ENCODE measurements at places on chromosomes 5 and 9. TPM values are rescaled to one million over a fixed set of nuclear protein-coding genes. Genes with fewer than 3 reads are reported as not detected.
A peak's percentile ranks its signal among the peaks of the same experiment; 100 is the strongest.

- DNase-seq: peak; percentile 82
Measured at GRCh38 chr9:137217276-137218211, 4.5 kb downstream of the RNF208 start.

GRCh38 chr5:95794070-95794516 lies 28.4 kb downstream of the GLRX start:
- DNase-seq: no peak

- DNase-seq: no peak
Measured at GRCh38 chr9:107530679-107531078, 41.1 kb upstream of the KLF4 start.

DNA sequence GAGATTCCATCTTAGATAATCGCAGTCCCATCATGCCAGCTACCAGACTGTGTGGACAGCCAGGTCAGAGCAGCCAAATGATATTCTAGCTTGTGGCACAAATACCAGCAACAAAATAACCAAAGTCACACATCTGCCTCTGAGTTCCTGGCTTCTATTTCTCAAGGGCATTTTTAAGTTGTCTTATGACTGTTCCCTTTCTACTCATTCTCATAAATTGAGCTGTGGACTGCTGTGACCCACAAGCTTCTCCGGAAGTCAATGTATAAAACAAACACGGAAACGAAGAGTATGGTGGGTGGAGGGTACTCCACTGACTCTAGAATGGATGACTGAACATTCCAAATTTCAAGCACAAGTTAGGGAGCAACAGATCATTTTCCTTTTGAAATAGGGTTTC lies 43.9 kb downstream of the PDCD1LG2 start:
- DNase-seq: no peak

GRCh38 chr5:37668524-37669047 lies 171.3 kb downstream of the GDNF start:
- DNase-seq: peak; percentile 69

- DNase-seq: no peak
Measured at GRCh38 chr5:108606185-108606584, 141.5 kb upstream of the FER start.

- no peak for DNase-seq
Measured at GRCh38 chr5:38453921-38454320, 102.5 kb downstream of the LIFR start.

DNA sequence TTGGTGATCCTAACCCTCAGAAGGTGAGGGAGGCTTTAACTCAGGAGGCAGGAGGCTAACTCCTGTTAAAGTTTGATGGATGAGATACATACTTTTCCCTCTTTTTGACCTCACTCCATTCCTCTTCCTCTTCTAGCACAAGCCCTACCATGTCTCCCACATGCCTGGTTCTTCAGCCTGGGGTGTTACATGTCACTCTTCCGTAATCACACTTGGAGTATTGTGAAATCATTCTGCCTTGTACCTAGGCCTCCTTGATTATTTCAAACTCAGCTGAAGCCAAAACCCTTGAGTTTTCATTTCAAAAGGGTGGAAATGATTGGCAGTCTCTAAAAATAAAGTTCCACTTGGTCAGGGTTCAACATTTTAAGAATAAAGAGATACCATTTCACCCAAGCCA lies 1.8 kb downstream of the PLAC8L1 start:
- no peak for DNase-seq

DNA sequence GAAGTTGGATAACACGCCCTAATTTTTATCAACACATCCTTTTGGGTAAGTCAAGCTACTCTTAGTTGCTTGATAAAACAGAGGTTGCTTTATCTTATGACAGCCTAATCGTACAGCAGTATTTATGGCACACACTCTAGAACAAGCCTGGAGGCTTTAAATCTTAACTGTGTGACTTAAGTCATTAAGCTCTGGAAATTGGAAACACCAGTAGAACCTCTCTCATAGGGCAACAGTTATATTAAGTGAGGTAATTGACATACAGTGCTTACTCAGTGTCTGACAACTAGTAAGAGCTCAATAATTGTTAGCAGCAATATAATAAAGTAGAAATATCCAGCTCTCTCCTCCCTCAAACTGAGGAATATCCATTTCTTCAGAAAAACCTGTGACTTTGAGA lies 808.9 kb upstream of the WWC1 start:
- no peak for DNase-seq

- DNase-seq: no peak
Measured at GRCh38 chr9:87201351-87201751, 254.0 kb upstream of the GAS1 start.

DNA sequence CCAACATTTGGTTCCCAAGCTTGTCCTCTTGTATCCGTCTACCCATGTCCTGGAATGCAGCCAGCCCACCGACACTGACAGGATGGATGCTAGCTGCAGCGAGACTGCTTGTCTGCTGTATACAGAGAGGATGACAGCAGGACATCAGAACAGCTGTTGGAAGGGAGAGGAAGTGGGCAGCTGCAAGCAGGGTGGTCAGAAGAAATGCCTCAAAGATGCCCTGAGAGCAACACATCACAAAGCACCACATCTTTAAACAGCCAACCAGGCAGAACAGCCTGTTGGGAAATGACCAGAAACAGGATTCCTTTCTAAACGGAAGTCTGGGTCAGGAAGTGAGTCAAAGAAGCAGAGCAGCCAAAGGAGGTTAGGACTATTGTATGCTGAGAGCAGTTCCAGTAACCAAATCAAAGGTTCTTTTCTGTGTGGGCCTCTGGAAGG lies 219.1 kb downstream of the NDUFS4 start:
- DNase-seq: no peak

GRCh38 chr5:92418341-92418740 lies 1035.2 kb upstream of the ARRDC3 start:
- no peak for DNase-seq

GRCh38 chr9:90702441-90702955 lies 59.9 kb upstream of the DIRAS2 start:
- no peak for DNase-seq

GRCh38 chr5:76153271-76153670 lies 70.1 kb downstream of the SV2C start:
- DNase-seq: no peak

- no peak for DNase-seq
Measured at GRCh38 chr5:64838376-64838775, 69.6 kb downstream of the CWC27 start.

GRCh38 chr5:60488466-60489130 lies 211.4 kb downstream of the DEPDC1B start:
- DNase-seq: no peak

DNA sequence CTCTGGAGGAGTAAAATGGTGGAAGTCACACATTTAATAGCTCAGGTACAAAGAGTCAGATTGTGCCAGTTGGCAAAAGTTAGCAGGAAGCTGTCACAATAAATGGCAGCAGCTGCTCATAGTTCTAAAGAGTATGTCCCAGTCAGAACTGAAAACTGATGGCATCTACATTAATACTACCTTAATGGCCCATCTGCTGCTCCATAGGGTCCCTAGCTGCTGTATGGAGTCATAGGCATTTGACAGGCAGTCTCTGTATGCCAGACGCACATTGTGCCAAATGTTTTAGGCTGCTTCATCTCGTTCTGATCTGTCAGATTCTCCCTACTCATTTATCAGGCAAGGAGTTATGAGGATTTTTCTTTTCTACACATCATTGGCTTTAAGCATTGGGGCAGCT lies 515.8 kb upstream of the ARRDC3 start:
- DNase-seq: no peak

DNA sequence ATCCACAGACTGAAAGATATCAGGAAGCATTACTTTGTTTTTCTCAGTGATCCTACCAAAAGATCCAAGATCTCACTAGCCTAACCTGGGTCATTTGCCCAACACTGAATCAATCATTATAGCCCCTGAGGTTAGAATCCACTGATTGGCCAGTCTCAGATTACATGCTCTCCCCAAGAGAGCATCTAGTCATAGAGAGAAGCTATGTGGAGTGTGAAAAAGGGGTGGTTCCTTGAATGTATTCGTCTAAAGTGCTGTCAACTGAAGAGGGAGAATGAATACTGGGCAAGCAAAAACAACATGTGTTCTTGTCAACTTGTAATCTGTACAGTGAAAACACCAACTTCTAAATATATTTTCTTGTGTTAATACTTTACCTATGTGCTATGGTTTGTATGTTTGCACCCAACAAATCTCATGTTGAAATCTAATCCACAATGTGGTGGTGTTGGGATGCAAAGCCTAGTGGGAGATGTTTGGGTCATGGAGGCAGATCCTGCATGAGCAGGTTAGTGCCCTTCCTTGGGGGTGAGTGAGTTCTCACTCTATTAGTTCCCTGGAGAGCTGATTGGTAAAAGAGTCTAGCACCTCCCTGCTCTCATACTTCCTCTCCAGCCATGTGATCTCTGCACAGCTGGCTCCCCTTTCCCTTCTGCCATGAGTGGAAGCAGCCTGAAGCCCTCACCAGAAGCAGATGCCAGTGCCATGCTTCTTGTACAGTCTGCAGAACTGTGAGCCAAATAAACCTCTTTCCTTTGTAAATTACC lies 60.3 kb upstream of the PJA2 start:
- DNase-seq: no peak

DNA sequence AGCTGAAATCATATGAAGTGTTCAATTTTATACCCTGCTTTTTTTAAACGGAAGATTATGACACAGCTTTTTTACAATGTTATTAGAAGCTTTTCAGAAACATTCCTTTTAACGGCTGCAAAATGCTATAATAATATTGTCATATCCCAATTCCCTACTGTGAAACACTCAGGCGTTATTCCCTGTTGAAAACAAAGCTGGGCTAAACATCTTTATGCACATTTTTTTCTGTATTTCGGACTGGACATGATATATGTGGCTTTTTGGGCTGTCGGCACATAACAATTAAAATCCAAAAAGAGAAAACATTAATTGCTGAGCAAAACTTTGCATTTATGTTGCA lies 12.0 kb upstream of the CTSL start:
- DNase-seq: no peak

- DNase-seq: no peak
Measured at GRCh38 chr5:84306601-84307000, 78.1 kb downstream of the EDIL3 start.

DNA sequence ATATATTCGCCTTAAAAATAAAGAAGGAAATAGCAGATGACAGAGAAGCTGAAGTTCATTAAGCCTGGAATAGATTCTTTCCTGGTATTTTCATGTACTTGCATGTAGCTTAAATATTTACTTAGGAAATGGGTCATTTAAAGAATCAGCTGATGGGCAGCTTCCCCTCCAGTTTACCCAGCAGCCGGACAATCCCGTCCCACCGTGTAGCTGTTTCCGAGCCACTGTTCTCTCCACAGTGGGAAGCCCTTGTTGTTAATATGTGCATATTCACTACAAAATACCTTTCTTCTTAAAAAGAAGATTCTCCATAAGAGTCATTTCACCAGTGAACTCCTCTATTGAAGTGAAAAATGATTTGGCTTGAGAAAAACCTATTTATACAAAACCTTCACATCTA lies 187.0 kb downstream of the FANCC start:
- no peak for DNase-seq

- DNase-seq: no peak
Measured at GRCh38 chr9:127867356-127868277, 9.9 kb downstream of the AK1 start.

DNA sequence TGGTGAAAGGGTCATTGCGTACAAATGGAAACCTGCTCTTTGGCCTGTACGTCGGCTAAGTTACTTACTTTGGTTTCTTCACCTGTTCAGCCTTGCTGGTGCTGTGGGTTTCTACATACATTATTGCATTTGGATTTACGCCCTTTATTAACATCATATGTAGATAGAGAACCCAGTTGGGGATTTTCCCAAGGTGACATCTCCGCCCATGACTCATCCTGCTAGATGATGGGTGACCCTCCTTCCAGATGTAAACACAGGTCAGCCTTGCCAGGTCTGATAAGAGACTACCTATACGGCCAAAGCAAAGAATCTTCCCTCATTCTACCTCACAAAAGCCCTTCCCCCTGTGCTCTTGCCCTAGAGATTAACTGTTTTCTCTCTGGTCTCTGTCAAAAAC lies 360.9 kb downstream of the KDM4C start:
- DNase-seq: no peak

- DNase-seq: no peak
Measured at GRCh38 chr9:114131808-114132549, 23.4 kb upstream of the COL27A1 start.

DNA sequence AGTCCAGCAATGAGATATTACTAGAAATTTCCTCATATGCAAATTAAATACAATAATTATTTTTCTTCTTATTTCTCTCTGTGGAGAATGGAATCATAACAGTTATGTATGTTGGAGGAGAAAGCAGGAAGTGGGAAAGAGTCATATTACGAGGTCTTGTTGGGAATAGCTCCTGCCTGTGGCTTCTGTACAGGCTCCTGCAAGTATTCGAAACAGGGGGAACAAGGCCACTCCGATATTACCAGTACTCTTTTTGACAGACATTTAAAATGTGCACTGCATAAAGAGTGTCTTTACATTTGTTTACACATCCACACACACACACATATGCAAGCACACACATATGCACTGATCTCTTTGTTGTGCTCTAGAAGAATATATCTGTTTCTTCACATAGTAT lies 812.0 kb upstream of the ZNF608 start:
- no peak for DNase-seq

GRCh38 chr5:54632131-54632701 lies 114.7 kb downstream of the SNX18 start:
- peak; percentile 26 for DNase-seq

- DNase-seq: no peak
Measured at GRCh38 chr5:81948349-81948748, 23.5 kb upstream of the ATG10 start.

DNA sequence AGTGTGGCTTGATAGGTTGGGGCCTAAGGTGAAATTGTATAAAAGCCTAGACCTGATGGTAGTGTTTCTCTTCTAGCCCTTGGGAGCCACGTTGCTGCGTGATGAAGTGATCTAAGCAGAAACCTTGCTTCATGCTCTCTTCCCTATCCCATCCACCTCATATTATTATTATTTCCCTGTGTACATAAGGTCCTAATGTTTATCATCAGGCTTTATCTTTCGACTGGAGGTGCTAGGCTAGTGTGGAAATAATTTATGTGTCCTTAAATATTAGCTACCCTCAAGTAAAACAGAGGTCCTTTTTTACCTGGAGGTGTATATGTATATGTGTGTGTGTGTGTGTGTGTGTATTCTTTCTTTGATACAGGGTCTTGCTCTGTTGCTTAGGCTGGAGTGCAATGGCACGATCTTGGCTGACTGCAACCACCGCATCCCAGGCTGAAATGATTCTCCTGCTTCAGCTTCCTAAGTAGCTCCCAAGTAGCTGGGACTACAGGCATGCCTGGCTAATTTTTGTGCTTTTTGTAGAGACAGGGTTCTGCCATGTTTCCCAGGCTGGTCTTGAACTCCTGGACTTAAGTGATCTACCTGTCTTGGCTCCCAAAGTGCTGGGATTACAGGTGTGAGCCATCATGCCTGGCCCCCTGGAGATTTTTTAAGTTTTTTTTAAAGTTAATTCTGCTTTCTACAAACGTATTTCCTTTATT lies 3.7 kb downstream of the UGCG start:
- no peak for DNase-seq

- DNase-seq: no peak
Measured at GRCh38 chr9:137017791-137018497, 10.1 kb downstream of the ABCA2 start.

GRCh38 chr9:21690561-21690960 lies 111.9 kb upstream of the MTAP start:
- no peak for DNase-seq

FBP2 gene
- not detected for total RNA-seq

ARID3C gene
- not detected for total RNA-seq

C5orf58 gene
- 0.52 TPM for total RNA-seq

LCN2 gene
- 85.5 TPM for total RNA-seq

ANKHD1 gene
- 116 TPM for total RNA-seq

PANK3 gene
- total RNA-seq: 56.7 TPM

ISL1 gene
- total RNA-seq: not detected

INSYN2B gene
- 0.46 TPM for total RNA-seq

TLX3 gene
- total RNA-seq: not detected

CCL27 gene
- not detected for total RNA-seq

TNFSF8 gene
- 2.8 TPM for total RNA-seq

Data from mucosa of gallbladder (tissue), 1 donor.